Activated naive CD4-positive, alpha-beta T cell treated with anti-CD3 and anti-CD28 coated beads for 36 hours (primary cell): ENCODE measurements at places on chromosomes 11 and 22.

GRCh38 chr22:43200031-43200430 lies 13.1 kb upstream of the TTLL12 start:
- DNase-seq = no peak

- peak; percentile 78 for DNase-seq
These were observed 12.3 kb downstream of the APOL6 start for GRCh38 chr22:35660291-35661127.

- DNase-seq = no peak
These were observed 32.2 kb upstream of the LDLRAD3 start for GRCh38 chr11:35911616-35912165.

GRCh38 chr22:48416396-48417224 lies 1411.1 kb downstream of the BRD1 start:
- no peak for DNase-seq

- no peak for DNase-seq
These were observed 35.6 kb upstream of the ACER3 start for GRCh38 chr11:76824980-76825725.

- DNase-seq = no peak
These were observed 104.8 kb downstream of the PRR5L start for GRCh38 chr11:36400766-36401455.

- DNase-seq = no peak
These were observed 47.7 kb downstream of the RPUSD4 start for GRCh38 chr11:126163779-126164178.
